ENCODE measurements at places on chromosomes 5 and 9. TPM values are rescaled to one million over a fixed set of nuclear protein-coding genes. Genes with fewer than 3 reads are reported as not detected.
A peak's percentile ranks its signal among the peaks of the same experiment; 100 is the strongest.

NUTM2F gene
- total RNA-seq, result not detected

GRCh38 chr9:121558473-121558872, 58.8 kb upstream of the GGTA1 start:
- peaks cover 12% of the 10 kb centered on the region for H3K27me3 ChIP-seq
- no peaks in the 10 kb centered on the region for H3K36me3 ChIP-seq
- H3K27ac ChIP-seq, result peak overlapping the region; percentile 77
- H3K4me1 ChIP-seq, result peaks cover 20% of the 10 kb centered on the region
- no peak for DNase-seq

DNA sequence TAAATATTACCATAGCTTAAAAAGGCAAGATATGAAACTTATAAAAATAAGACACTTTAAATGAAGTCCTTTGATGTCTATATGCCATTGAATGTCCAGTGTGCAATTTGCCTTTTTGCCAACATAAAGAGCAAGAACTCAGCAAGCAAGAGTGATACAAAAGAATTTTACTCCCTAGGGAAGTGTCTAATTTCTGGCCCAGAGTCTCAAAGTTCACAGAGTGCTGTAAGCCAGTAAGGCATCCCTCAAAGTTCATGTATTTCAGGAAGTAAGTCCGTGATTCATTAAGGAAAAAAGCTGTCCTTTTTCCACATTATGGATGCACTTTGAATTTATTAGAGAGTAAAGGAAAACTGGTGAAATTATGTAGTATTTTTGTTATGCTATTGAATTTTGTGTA, 185.2 kb downstream of the CCDC171 start:
- no peak overlapping the region for H3K27ac ChIP-seq
- no peak for DNase-seq
- H3K4me1 ChIP-seq, result no peaks in the 10 kb centered on the region
- no peak overlapping the region for H3K4me3 ChIP-seq

DNA sequence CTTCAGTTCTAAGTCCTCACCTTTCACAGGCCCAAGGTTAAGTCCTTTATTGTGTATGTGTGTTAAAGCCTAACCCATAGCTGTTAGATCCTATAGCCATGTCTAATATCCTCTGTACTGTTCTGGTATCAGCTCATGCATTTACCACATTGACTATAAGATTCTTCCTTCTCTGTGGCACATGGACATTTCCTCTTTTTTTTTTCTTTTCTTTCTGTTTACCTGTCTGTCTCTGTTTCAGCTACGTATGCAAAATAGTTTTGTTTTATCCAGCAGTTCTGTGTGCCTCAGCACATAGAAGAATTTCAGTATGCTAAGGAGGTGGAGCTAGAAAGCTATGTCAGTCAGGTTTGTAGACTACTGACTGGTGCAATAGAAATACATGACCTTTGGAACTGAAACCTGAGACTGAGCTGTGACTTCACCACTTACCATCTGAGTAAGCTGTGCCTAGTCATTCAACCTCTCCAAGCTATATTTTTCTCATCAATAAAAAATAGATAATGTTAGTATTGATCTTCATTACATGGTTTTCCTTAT, 155.6 kb upstream of the VLDLR start:
- H3K4me1 ChIP-seq, result peaks cover 3% of the 10 kb centered on the region
- H3K27me3 ChIP-seq, result no peaks in the 10 kb centered on the region
- H3K36me3 ChIP-seq, result no peaks in the 10 kb centered on the region
- DNase-seq, result no peak
- no peak overlapping the region for H3K4me3 ChIP-seq

GRCh38 chr9:110426052-110426709, 88.5 kb upstream of the TXNDC8 start:
- H3K27ac ChIP-seq, result no peak overlapping the region
- no peak for DNase-seq
- H3K27me3 ChIP-seq, result no peaks in the 10 kb centered on the region
- H3K4me3 ChIP-seq, result no peak overlapping the region
- H3K4me1 ChIP-seq, result no peaks in the 10 kb centered on the region

DNA sequence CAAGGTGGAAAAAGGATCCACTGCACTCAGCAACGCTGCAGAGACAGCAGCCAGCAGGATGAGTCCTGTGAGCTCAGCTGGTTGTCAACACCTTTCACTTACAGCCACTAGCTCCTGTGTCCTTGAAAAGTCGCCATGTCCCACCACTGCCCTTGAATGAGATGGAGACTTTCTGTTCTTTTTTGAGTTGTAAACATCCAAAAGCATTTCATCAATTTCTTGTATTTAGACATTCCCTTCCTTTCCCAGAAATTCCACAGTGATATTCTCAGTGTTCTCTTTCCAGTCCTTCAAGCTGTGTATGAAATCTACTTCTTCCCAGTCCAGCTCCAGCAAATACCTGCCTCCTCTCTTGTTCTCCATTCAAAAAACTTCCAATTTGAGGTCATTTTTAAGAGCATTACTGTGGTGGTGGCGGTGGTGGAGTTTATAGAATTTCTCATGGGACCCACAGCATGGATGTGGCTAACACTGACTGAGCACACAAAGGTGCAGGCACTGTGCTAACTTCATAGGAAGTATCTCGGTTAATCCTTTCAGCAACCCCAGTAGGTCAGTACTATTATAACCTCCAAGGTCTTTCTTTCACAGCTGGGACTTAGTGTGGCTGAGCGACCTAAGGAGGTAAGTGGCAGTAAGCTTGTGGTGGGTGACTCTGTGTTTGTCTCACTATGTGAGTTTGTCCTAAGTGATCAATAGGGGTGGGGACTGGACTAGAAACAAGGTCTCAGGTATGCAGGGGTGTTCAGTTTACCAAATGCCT, 15.0 kb upstream of the GPX3 start:
- no peak for DNase-seq
- no peak overlapping the region for H3K27ac ChIP-seq
- H3K4me3 ChIP-seq, result no peak overlapping the region
- no peaks in the 10 kb centered on the region for H3K4me1 ChIP-seq
- no peaks in the 10 kb centered on the region for H3K36me3 ChIP-seq

GRCh38 chr9:96383165-96383942, at the start of gene SLC35D2:
SLC35D2 (minus strand) TSS chr9:96383711; CDS start chr9:96383634, 77 bp downstream.
- H3K27ac ChIP-seq, result no peak within 1 kb of the TSS
- peak; percentile 64 for DNase-seq
- no peaks in the 10 kb centered on the region for H3K36me3 ChIP-seq
- peak within 1 kb of the TSS; percentile 92 for H3K4me3 ChIP-seq
- no peaks in the 10 kb centered on the region for H3K27me3 ChIP-seq

ANXA1 gene
- total RNA-seq, result 43.3 TPM

- no peak overlapping the region for H3K27ac ChIP-seq
- no peaks in the 10 kb centered on the region for H3K4me1 ChIP-seq
- no peaks in the 10 kb centered on the region for H3K27me3 ChIP-seq
- DNase-seq, result no peak
- no peak overlapping the region for H3K4me3 ChIP-seq
- H3K36me3 ChIP-seq, result peaks cover 3% of the 10 kb centered on the region
Measured at GRCh38 chr9:3321186-3321585, 204.6 kb downstream of the RFX3 start.

DNA sequence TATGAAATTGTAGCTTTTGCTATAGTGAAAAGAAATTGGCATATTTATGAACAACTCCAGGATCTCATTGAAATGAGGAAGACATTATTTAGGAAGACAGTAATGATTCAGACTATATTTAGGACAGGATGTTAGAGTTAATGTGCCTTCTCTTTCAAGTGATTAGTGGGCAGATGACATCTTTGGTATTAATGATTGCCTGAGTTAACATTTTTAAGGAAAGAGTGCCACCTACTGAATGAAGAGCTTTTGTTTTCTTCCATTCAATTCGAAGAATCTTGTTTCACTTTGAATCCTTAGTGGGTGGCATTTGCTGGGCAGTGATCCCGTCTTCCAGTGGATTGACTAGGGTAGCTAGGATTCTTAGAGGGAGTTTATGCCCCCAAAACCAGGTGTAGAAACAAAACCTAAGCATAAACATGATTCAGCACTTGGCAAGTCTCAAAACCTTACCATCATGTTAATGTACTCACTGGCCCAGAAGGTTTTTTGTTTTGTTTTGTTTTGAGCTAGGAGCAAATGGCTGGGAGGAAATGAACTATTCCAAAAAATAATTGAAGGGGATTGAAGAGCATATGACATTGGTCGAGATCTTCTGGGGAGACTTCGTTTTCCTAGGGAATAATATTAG, 23.2 kb downstream of the MAP3K1 start:
- no peak overlapping the region for H3K4me3 ChIP-seq
- no peaks in the 10 kb centered on the region for H3K27me3 ChIP-seq
- H3K27ac ChIP-seq, result peak overlapping the region; percentile 20
- H3K4me1 ChIP-seq, result peaks cover 51% of the 10 kb centered on the region
- H3K36me3 ChIP-seq, result no peaks in the 10 kb centered on the region

SHISAL2B gene
- 1.4 TPM for total RNA-seq

KLHL3 gene
- total RNA-seq, result 200 TPM

DNA sequence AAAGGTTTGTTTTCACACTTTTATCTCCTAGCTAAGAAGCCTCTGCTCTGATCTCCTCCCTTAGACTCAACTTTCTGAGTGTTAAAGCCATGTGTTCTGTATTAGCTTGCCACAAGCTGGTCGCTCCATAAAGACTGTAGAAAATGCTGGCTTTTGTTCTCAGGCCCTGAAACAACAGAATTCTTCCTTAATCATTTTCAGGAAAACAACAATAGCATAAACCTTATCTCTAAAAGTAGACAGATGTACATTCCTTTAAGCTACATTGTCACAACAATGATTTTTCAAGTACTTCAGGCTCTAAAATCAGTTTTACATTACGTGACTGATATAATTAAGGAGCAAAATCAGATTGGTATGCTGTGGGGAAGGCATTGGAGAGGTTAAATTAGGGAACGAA, 41.9 kb downstream of the VCAN start:
- H3K4me3 ChIP-seq, result no peak overlapping the region
- H3K4me1 ChIP-seq, result peaks cover 2% of the 10 kb centered on the region
- peaks cover 6% of the 10 kb centered on the region for H3K36me3 ChIP-seq
- no peaks in the 10 kb centered on the region for H3K27me3 ChIP-seq
- H3K27ac ChIP-seq, result no peak overlapping the region

C9orf50 gene
- not detected for total RNA-seq

TRAF1 gene
- total RNA-seq, result 1.4 TPM

Measured in endothelial cell (in vitro differentiated cells).